Fibroblast of mammary gland (primary cell): ENCODE measurements at places on chromosomes 2 and 18.

DNA sequence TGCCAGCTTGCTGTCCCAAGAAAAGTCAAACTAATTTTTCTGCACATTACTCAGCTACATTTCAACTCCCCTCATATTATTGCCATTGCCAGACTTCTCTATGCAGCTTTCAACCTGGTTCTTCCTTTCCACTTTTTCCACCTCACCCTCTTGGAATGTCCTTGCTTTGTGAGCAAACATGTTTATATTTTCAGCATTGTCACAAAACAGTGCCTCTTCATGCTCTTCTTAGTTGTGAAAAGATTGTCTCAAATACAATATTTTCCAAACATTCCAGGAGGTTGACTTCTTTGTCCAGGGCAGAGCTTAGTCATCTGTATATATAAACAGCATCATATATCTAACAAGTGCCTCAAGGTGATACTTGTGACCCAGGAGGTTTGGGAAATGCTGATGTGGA lies 803.3 kb upstream of the CELF4 start:
- DNase-seq = no peak

- peak; percentile 22 for DNase-seq
These were observed 58.1 kb downstream of the NDUFA10 start for GRCh38 chr2:239966853-239967552.

DNA sequence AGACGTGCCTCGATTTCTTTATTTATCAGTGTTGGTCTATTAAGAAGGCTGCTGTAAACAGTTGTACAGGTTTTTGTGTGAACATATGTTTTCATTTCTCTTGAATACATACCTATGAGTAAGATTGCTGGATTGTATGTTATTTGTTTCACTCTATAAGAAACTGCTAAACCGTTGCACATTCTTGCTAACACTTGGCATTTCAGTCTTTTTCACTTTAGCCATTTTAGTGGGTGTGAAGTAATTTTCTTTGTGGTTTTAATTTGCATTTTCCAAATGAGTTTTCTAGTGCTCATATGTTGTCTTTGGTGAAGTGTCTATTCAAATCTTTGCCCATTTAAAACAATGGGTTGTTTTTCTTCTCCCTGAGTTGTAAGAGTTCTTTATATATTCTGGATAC lies 221.5 kb upstream of the SMAD7 start:
- DNase-seq = no peak

- DNase-seq = peak; percentile 25
These were observed 185.2 kb downstream of the ZFP36L2 start for GRCh38 chr2:43041173-43041591.

GRCh38 chr2:176413786-176414185 lies 144.5 kb downstream of the MTX2 start:
- no peak for DNase-seq

GRCh38 chr2:100744589-100744988 lies 75.3 kb upstream of the NPAS2 start:
- peak; percentile 57 for DNase-seq

DNA sequence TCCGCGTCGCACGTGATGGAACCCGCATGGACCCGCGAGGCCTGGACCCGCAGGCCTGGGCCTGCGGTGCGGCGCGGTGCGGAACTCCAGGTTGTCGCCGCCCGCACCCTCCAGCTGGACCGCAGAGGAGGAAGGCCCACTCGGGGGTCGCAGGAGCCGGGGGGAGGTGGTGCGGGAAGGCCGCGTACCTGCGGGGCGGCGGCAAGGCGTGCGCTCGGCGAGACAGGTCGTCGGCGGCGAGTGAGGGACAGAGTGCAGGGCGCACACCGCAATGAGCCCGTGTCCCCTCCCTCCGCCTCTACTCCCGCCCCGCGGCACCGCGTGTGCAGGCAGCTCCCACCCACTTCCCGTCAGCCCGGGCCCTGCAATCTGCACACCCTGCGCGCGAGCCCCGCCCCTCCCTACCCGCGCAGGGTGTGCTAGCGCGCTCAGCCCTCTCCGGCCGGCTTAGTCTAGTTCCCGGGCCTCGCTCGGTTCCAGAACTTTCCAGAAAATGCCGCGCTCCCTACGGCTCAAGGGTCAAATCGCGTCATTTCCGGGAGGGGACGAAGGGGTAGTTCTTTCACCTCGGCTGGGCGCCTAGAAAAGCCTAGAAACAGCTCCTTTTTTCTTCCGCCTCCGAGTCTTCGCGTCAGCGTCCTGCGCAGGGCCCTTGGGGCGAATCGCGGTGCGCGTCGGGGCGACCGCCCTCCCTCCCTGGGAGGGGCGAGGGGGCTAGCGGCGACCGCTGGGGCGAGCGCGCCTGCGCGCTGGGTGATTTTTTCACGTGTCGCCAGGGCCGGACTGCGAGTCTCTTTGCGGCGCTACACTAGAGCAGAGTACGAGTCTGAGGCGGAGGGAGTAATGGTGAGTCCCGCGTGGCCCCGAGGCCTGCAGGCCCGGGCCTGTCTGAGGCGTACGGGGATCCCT lies at the start of the genes HSPD1 and HSPE1:
Gene HSPD1 (minus strand): TSS at position 247 of the 909 bp plus-strand sequence. CDS start 992 bp downstream, outside the sequence.
Gene HSPE1 (plus strand): TSS at position 786 of the 909 bp plus-strand sequence. CDS start 58 bp downstream, at position 844.
- peak; percentile 99 for DNase-seq

DNA sequence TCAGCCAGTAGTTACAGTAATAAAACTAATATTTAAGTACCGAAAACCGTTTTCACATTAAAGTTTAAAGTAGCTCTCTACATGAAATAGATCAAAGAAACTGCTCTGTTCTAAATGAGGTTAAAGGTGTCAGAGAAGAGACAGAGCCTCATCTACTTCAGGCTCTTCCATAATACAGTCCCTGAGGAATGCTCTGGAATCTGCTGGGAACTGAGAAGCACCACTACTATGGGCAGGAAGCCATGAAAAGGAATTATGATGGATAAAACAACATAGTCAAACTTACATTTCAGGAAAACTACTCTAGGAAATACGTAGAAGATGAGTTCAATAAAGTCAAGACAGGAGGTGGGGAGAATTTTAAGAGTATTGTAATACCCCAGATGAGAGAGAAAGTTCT lies 60.0 kb downstream of the ROCK1 start:
- DNase-seq = peak; percentile 42

GRCh38 chr2:116224610-116225009 lies 1589.9 kb upstream of the DDX18 start:
- DNase-seq = no peak

DNA sequence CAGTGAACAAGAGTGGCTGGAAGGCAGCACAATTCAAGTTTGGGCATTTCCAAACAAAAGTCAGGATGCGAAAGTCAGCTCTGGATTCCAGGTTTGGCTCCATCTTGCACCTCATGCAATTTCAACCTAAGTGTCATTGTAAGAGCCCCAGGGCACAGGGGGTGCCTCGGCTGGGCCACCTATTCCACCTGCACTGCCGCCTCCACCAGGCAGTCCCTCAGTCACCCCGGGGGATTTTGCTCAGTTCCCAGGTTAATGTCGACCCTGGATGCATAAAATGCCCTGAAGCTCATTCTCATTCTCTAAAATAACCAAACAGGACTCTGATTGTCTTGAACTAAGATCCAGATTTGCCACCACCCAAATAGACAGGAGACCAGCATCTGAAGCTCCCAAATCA lies 77.6 kb downstream of the EDAR start:
- no peak for DNase-seq

DNA sequence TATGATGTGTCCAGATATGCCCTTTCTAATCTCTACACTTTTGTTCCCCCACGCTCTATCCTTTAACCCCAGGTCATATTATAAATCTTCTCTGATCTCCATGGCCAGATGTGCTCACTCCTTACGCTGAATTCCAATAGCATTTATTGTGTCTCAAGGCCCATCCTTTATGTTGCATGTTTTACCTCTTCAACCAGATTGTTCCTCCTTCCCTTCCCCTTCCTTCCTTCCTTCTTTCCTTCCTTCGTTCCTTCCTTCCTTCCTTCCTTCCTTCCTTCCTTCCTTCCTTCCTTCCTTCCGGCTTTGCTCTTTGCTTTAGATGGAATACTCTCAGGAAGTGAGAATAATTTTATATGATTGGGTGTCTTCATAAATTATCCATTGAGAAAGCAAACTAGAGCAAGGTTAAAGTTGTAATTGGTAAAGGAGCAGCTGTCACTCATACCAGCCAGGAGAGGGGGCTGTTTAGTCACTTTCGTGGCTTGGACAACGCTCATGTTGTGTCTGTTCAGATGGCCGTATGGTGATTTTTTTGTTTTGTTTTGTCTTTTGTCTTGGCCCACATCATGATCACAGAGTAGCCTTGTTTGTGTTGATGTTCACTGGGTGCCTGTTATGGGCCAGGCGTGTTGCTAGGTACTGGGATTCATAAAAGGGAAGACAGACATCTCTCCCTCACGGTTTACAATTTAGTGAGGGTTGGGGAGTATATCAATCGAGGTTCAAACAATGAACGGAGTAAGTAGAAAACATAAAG lies 68.0 kb downstream of the DAW1 start:
- DNase-seq = peak; percentile 54

GRCh38 chr2:237025090-237025865 lies 60.4 kb upstream of the COPS8 start:
- peak; percentile 98 for DNase-seq

- DNase-seq = peak; percentile 61
These were observed 134.9 kb upstream of the OTOS start for GRCh38 chr2:240275386-240275785.

GRCh38 chr2:238169048-238169707 lies 10.4 kb downstream of the ERFE start:
- peak; percentile 97 for DNase-seq

DNA sequence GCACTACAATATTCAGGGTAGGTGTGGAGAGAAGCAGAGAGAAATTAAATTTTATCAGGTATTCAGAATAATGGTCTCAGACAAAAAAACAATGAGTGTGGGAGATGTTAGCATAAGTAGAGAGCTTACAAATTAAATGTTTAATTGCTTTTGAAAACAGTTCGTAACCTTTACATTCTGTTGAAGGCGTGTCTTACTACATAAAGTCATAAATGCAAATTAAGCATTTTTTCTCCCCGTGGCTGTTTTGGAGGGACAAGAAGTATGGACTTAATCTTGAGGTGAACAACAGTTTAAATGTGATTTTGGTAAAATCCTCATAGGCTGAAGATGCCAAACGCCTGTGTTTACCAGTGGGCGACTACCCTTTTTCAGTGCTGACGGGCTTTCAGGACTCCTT lies 55.8 kb downstream of the OXER1 start:
- DNase-seq = no peak

DNA sequence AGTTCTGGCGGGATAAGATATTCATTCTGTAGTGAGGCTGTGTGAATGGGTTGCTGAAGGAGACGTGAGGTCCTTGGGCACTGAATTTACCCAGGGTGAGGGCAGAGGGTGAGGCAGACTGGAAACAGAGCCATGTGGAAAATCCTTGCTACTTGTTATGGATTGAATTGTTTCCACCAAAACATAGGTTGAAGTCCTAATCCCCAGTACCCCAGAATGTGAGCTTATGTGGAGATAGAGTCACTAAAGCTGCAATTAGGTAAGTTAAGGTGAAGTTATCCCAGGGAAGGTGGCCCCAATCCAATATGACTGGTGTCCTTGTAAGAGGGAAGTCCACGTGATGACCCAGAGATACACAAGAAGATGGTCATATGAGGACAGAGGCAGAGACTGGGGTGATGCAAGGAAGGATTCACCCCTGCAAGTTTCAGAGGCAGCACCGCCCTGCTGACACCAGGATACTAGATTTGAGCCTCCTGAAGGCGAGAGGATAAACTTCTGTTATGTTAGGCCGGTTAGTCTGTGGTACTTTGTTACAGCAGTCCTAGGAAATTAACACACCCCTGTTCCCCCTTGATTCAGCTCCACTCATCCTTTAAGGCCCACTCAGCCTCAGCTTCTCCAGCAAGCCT lies 289.4 kb upstream of the MEX3C start:
- DNase-seq = no peak

GRCh38 chr2:213098612-213099011 lies 52.8 kb downstream of the IKZF2 start:
- no peak for DNase-seq

DNA sequence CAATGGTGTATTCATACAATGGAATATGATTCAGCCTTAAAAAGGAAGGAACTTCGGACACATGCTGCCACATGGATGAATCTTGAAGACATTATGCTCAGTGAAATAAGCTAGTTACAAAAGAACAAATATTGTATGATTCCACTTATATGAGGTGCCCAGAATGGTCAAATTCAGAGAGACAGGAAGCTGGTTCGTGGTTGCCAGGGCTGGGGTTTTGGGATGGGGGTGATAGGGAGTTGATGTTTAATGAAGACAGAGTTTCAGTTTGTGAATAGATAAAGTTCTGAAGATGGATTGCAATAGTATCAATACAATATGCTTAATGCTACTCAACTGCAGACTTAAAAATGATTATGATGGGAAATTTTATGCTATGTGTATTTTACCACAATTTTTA lies 28.0 kb upstream of the MC2R start:
- DNase-seq = no peak

DNA sequence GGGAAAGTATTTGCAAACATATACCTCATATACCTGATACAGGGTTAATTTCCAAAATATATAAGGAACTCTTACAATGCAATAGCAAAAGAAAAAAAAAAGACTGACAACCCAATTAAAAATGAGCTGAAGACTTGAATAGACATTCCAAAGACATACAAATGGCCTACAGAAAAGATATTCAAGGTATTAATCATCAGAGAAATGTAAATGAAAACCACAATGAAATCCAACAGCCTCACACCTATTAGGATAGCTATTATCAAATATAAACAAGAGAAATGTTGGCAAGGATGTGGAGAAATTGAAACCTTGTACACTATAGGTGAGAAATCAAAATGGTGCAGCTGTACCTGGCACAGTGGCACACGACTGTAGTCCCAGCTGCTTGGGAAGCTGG lies 25.7 kb downstream of the NR4A2 start:
- no peak for DNase-seq

- DNase-seq = no peak
These were observed 663 bp downstream of the NUP35 start for GRCh38 chr2:183124957-183125255.

DNA sequence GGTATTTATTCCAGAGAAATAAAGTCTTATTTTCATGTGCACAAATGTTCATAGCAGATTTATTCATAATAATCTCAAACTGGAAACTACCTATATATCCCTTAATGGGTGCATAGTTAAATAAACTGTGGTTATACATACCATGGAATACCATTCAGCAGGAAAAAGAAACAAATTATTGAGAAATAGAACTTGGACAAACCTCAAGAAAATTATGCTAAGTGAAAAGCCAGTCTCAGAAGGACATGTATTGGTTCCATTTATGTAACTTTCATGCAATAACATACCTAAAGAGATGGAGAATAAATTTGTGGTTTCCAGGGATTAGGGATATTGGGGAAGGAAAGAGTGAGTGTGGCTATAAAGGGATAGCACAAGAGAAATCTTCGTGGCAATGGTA lies 452.6 kb downstream of the SETBP1 start:
- DNase-seq = no peak

DNA sequence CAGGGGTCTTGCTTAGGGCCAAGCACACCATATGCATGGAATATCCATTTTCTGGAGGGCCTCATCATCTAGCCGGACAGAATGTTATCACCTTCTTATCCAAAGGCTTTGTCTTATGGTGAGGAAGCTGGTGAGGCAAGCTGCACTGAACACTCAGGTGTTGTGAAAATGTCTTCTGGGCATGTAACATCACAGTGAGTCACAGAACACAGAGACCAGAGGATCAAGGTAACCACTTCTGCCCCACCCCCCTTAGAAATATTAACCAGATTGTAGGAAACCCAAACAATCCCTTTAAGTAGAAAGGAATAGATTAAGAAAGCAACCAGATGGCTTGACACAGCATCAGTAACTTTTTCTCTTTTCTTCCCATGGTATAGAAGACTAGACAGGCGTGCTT lies 51.1 kb downstream of the MYO5B start:
- no peak for DNase-seq
